ENCODE measurements at places on chromosomes 7 and 10.

DNA sequence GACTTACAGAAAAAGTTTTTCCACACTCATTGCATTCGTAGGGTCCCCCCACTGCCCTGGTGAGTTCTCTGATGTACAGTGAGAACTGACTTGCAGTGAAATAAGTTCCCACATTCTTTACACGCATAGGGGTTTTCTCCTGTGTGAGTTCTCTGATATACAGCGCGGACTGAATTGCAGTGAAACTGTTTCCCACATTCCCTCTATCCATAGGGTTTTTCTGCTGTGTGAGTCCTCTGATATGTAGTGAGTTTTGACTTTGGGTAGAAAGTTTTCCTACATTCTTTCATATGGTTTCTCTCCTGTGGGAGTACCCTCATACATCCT, 147.0 kb downstream of the GLRX3 start:
- DNase-seq: no peak

DNA sequence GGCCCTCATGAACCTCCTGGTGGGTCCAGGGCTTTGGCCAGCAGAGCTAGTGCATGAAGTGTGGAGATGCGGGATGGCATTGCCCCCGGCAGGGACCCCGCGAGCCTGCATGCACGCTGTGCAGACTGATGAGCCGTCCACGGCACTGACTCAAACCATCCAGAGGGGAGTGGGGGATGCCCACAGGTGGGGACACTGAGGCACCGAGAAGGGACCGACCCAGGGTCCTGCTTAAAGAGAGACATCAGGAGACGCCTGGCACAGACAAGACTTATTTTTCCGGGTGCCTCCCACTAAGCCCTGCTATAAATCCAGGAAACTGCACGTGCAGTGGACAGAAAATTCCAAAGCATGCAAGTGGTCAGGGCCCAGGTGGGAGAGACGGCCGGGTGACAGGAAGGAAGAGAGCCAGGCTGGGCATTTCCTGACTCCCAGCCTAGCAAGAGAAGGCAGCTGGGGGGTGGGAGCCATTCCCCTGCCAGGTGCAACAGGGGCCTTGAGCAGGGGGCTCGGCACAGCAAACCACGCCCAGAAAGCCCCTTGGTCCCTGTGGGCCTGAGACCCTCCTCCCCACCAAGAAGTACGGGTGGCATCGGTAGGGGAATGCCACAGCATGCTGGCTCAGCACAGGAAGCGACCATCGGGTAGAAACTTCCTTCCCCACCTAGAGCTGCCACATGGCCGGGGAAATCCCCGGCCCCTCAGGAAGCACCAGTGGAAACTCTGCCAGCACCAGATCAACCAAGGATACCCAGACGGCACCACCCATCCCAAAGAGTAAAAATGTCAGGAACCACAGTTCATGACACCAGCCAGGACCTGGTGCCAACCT, 91.5 kb downstream of the FOXL3 start:
- DNase-seq: no peak

- DNase-seq: no peak
Measured at GRCh38 chr7:123570390-123571182, 13.0 kb upstream of the NDUFA5 start.

DNA sequence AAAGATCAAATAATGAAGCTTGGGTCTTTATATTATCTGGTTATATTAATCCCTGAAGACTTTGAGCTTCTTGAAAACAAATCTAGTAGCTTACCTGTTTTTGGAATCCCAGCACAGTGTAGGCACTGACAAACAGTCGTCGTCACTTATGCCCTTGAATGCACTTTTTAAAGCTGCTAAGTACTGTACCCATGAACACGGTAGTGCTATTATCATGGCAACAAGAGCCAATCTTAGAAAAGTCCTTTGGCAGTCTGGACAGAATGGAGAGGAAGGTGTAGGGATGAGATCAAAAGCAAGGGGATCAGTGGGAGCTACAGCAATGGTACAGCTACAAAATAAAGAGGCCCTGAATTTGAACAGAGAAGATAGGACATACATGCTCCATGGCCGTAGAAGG, 9.4 kb downstream of the SLC25A13 start:
- no peak for DNase-seq

- no peak for DNase-seq
Measured at GRCh38 chr10:98921316-98921715, 314.3 kb downstream of the HPSE2 start.

- no peak for DNase-seq
Measured at GRCh38 chr10:132001238-132001972, 19.7 kb upstream of the BNIP3 start.

- DNase-seq: no peak
Measured at GRCh38 chr7:17396692-17397091, 98.2 kb downstream of the AHR start.

DNA sequence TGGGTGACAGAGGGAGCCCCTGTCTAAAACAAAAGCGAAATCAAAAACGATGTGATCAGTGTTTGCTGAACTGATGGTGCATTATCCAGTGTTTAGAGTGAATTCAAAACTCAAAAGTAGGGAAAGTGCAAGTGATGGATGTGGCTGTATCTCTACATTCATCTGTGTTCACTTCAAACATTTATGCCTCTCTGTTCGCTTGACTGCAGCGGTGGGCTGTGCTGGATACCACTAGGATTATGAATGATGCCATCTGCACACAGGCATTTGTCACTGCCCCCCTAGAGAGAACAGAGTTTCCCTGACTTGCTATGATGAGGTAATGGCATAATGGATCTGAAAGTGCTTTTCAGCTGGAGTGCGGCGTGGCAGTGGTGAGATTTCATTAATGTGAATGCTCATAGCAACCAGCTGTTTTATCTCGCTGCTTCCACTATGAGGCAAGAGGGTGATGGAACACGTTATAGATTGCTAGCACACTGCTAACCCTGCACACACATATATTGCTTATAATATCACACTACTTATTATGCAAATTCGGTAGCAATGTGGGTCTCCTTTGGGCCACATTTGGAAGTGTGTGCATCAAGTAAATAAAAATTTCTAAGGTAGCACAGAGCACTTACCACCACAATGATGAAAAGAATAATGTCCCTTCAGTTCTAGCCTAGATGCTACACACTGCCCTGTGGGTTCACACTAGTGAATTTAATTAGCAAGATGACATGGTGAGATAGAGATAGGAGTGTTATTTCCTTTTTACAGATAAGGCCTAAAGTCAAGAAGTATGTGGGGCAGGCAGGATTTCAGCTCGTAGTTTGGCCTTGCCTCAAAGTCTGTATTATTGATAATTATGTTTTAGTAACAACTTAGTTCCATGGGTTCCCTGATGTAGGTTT, 164.7 kb downstream of the CAMK1D start:
- DNase-seq: no peak

DNA sequence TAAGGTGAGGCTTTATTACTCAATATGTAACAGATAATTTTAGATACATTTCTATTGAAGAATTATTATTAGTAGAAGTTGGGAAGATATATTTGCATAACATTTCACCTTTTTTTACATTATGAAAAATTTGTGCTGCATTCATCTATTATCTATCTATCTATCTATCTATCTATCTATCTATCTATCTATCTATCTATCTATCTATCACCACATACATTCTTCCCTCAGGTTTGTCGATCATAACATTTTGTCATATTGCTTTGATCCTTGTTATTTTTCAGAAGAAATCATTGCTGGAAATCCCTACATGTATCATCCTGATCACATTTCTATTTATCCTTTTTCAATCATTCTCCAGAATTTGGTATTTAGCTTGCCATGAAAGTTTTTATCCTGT, 49.3 kb upstream of the CALCR start:
- no peak for DNase-seq

- no peak for DNase-seq
Measured at GRCh38 chr7:157271991-157272324, 64.8 kb upstream of the DNAJB6 start.

DNA sequence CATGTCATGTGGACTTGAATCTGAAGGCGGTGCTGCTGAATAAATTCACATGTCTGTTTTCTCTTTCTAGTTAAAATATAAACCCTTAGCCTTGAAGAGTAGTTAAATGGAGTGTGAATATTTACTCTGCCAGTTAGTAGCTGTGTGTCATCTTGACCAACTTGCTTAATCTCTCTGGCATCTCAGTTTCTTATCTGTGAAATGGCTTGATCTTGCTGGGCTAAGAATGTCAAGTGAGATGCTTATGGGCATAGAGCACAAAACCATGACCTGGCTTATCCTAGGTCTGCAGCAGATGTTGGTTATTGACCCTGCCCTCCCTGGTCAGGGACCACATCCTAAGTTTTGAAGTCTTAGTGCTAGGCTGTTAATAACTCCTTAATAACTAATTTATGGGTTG, 16.6 kb downstream of the ARID5B start:
- no peak for DNase-seq

GRCh38 chr7:73919694-73920375, 58.9 kb downstream of the TMEM270 start:
- DNase-seq: no peak

GRCh38 chr7:38178004-38178694, at the start of gene STARD3NL:
STARD3NL (plus strand) TSS chr7:38178245; CDS start chr7:38207505, 29,260 bp downstream.
- DNase-seq: peak; percentile 87

GRCh38 chr7:76318488-76319353, 16.2 kb downstream of the HSPB1 start:
- peak; percentile 56 for DNase-seq

GRCh38 chr10:11145495-11145855, 127.8 kb downstream of the CELF2 start:
- no peak for DNase-seq

DNA sequence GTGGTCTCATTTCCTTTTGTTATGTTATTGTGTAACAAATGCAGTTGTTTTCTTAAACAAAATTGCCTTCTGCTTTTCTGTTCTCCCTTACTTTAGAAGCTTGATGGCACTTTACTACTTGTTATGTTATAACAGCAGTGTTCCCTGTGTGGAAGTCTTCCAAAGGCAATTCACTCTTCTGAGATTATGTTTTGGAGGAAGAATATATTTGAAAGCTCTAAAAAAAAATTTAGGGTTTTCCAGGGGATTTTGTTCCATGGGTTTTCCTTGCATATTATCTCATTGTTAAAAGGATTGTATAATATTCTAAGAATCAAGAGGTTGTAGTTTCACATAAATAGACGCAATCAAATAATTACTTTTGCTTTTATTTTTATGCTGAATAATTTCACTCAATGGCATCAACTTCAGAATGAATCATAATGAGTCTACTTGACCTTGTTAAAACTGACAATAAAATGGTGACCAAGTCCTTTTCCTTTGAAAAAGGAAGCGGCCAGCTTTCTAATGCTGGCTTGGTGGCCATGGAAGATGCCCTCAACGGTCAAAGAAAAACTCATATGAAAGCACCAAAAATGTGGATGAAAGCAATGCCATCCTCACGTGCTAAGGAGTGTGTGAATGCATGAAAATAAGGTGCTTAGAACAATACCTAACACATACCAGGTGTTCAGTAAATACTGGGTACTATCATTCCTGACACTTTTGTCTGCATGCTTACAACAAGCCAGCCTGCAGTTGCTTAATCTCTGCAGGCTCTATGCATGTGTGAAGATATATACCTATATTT, 92.4 kb upstream of the KLF6 start:
- no peak for DNase-seq

GRCh38 chr10:92213049-92213448, 77.8 kb downstream of the CPEB3 start:
- DNase-seq: no peak

DNA sequence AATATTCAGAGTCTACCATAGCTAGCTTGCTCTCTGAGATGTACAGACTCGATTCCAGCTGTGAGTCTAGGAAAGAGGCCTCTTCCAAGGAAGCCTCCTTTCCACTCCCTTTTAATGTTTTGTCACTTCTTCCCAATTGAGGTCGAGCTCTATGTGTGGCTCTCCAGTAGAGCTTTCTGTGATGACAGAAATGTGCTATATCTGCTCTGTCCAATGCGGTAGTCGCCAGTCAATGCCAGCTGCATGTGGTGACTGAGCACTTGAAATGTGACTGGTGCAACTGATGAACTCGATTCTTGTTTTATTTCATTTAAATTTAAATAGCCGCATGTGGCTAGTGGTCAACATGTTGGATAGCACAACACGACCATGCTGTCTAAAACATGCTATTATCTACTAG, 387.0 kb upstream of the NRP1 start:
- no peak for DNase-seq

DNA sequence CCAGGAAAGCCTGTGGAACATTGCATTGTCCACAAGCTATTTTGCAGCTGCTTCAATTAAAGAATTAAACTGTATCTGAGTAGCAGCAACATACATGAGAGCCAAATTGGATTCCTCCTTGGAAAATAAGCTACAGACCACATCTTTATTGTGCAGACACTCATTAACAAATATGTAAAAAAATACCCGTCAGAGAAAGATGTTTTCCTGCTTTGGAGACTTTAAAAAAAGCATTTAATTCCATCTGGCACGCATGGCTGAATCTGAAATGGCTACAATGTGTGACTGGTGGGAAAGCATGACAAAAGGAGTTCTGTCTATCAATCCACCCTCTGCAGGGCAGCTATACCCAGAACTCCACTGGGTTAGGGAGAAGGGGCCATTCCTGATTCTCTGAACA, 73.1 kb upstream of the HPS1 start:
- no peak for DNase-seq

- DNase-seq: no peak
Measured at GRCh38 chr10:77492368-77492994, 145.1 kb downstream of the KCNMA1 start.

DNA sequence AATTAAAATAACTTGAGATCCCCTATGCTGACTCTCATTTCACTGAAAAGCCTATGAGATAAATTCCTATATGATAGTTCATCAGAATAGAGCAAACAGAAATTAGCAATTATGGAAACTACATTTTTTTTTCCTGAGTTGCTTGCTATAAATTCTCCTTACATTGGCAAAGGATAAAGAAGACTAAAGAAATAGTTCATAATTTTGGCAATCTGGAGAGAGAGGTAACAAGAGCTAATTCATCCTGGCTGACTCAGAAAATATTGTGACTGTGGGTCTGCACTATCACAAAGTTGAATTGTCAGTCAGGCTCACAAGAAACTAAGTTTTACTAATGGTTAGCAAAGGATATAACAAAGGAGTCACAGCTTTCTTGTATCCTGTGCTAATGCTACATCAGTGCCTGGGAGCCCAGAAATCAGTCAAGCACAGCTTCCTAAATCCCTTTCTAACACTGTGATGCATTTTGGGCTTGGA, 483.0 kb downstream of the MAGI2 start:
- no peak for DNase-seq

DNA sequence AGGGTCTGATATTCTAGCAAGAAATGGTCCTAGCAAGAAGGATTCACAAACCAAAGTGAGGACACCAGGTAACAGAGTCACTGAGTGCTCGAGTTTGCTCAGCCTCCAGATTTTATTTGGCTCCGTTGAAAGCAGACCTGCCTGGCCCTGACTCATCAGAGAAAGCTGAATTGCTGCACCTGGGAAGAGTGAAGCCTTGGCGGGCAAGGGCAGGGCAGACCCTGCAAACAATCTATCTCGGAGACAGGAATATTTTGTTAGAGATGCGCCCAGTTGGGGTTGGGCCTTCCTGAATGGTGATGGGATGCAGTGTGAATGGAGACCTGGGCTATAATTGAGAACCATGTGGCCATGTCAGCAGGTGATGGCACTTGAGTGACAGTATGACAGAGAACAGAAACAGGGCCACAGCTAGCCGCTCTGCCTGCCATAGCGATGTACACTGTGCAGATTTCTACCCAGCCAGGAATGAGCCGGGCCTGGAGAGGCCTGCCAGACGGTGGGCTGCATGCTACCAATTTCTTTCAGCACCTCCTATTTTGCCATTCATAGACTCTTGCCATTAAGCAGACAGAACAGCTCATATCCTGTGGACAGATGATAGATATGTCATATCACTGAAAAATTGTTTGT, 744.2 kb downstream of the LRMDA start:
- no peak for DNase-seq

Data from stimulated activated CD4-positive, alpha-beta T cell treated with anti-CD3 and anti-CD28 coated beads, Interleukin-15, amount 100 ng/mL, for 48 hours (primary cell).